Activated naive CD8-positive, alpha-beta T cell treated with anti-CD3 and anti-CD28 coated beads, Interleukin-2, amount 10 ng/mL, durations not matched to agents 7 days and 5 days (primary cell): ENCODE measurements at places on chromosomes 4 and X. TPM values are rescaled to one million over a fixed set of nuclear protein-coding genes. Genes with fewer than 3 reads are reported as not detected.

The VSIG1 gene
- 8.3 TPM for total RNA-seq

The MAGEA9B gene
- total RNA-seq = not detected

The NXF3 gene
- not detected for total RNA-seq

The GPR173 gene
- total RNA-seq = 0.14 TPM

The SOD3 gene
- total RNA-seq = not detected

The GAGE13 gene
- not detected for total RNA-seq

The CXorf49 gene
- not detected for total RNA-seq

The SLC6A14 gene
- total RNA-seq = not detected

DNA sequence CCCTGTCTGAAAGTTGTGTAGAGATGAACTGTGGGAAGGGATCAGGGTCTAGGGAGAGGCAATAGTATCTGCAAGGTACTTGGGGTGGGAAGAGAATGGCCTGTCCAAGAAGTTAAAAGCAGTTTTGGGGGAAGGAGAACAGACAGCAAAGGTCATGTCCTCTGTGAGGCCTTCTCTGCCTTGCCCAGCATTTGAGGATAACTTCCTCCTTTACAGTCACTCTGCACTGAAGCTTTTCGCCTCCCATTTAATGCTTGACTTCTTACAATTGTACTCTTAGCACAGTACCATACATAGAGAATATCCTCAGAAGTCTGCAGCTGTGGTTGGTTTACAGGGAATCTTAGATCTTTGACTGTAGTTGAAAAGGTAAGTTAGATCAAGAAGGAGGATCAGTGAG is 121.8 kb upstream of the AP1S2 start:
- no peaks in the 10 kb centered on the region for H3K4me1 ChIP-seq
- H3K27ac ChIP-seq = no peak overlapping the region
- H3K36me3 ChIP-seq = no peaks in the 10 kb centered on the region
- H3K27me3 ChIP-seq = no peaks in the 10 kb centered on the region
- no peak for DNase-seq

- H3K27ac ChIP-seq = no peak overlapping the region
- DNase-seq = no peak
- no peaks in the 10 kb centered on the region for H3K36me3 ChIP-seq
- H3K27me3 ChIP-seq = peaks cover 7% of the 10 kb centered on the region
- H3K4me3 ChIP-seq = no peak overlapping the region
Observed at GRCh38 chrX:21738950-21739287, 19.0 kb downstream of the SMPX start.

GRCh38 chr4:41744572-41745291 is 3.8 kb downstream of the PHOX2B start:
- H3K27me3 ChIP-seq = peaks cover 58% of the 10 kb centered on the region
- no peak for DNase-seq
- H3K36me3 ChIP-seq = peaks cover 7% of the 10 kb centered on the region
- no peak overlapping the region for H3K4me3 ChIP-seq
- peak overlapping the region; percentile 54 for H3K27ac ChIP-seq

DNA sequence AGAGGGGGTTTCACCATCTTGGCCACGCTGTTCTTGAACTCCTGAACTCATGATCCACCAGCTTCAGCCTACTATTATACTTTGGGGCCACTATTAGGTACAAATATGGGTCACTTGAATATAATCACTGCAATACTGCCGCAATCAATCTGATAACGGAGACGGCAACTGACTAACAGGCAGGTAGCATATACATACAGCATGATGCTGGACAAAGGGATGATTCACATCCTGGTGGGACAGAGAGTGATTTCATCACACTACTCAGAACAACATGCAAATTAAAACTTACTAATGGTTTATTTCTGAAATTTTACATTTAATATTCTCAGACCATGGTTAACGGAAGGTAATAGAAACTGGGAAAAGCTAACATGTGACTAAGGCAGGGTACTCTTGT is 10.9 kb downstream of the LRBA start:
- no peak for DNase-seq
- H3K4me3 ChIP-seq = no peak overlapping the region
- peaks cover 40% of the 10 kb centered on the region for H3K36me3 ChIP-seq
- no peak overlapping the region for H3K27ac ChIP-seq

- no peaks in the 10 kb centered on the region for H3K4me1 ChIP-seq
- H3K4me3 ChIP-seq = no peak overlapping the region
- no peaks in the 10 kb centered on the region for H3K36me3 ChIP-seq
- no peaks in the 10 kb centered on the region for H3K27me3 ChIP-seq
- H3K27ac ChIP-seq = no peak overlapping the region
- no peak for DNase-seq
Observed at GRCh38 chr4:20151436-20151835, 100.3 kb upstream of the SLIT2 start.

- peaks cover 24% of the 10 kb centered on the region for H3K4me1 ChIP-seq
- H3K36me3 ChIP-seq = peaks cover 5% of the 10 kb centered on the region
- no peak overlapping the region for H3K4me3 ChIP-seq
- peak overlapping the region; percentile 63 for H3K27ac ChIP-seq
Observed at GRCh38 chrX:24498181-24498580, 33.1 kb downstream of the PDK3 start.

DNA sequence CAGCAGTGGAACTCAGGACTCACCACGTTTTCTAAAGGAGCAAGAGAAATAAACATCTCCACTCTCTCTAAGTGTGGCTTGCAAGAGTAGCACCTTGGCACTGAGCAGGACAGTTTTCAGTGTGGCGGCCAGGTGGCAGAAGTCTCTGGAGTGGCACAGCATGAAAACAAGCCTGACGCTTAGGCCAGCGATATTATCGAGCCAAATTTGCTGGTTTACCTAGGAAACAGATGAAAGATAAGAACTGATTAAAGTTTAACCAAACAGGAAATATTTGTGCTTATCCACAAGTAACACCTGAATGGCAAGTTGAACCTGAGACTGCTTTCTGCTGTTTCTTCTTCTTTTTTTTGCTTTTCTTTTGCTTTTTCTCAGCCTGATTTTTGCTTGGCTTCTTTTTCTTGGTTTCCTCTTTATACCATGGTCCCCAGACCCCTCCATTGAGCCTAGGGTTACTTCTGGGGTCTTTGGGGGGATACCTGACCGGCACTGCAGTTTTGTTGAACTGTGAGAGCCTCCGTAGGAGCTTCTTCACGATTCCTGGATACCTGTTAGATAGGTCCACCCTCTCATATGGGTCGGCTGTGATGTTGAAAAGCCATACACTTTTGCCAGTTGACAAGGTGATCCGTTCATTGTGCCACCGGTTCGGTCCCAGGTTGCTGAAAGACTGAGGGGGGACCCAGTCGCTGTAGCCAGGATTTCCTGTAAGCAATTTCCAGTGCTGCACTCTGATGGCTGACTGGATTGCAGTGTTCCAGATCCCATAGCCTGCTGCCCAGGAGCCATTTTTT is 77.3 kb downstream of the ARSJ start:
- no peaks in the 10 kb centered on the region for H3K27me3 ChIP-seq
- peaks cover 38% of the 10 kb centered on the region for H3K4me1 ChIP-seq
- H3K4me3 ChIP-seq = peak overlapping the region; percentile 51
- peak; percentile 53 for DNase-seq

DNA sequence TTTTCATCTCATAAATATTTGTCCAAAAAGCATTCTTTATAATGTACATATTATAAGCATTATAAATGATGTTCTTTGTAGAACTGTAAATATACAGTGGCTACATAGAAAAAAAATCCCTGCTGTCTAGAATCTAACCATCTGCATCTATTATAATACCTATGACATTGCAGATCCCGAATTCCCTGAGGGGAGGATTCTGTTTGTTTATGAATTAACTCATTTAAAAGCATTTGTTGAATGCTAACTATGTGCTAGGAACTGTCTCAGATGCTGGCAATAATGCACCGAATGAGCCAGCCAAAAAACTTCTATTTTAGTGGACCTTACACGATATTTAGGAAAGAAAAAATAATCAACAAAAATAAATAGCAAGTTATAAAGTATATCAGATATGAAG is 189.6 kb downstream of the PACRGL start:
- H3K4me3 ChIP-seq = no peak overlapping the region
- no peaks in the 10 kb centered on the region for H3K36me3 ChIP-seq
- no peaks in the 10 kb centered on the region for H3K4me1 ChIP-seq
- no peaks in the 10 kb centered on the region for H3K27me3 ChIP-seq
- DNase-seq = no peak

DNA sequence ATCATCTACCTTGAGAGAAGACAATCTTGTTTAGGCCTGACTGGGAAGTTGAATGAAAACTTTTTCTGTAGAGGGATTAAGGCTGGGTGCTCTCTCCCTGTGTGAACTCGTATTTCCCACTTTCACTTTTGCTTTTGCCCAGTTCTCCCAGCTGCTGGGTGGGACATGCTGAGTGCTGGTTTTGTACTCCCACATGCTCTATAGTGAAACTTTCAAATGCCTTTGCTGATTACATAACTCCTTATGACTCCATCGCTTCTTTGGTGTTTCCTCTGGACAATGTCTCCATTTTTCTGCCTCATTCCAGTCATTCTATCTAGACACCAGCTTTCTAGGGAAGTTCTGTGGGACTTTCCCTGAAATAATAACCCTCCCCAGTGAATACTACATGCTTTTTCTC is 100.5 kb downstream of the CLNK start:
- no peak for DNase-seq
- no peaks in the 10 kb centered on the region for H3K36me3 ChIP-seq
- no peaks in the 10 kb centered on the region for H3K27me3 ChIP-seq
- peak overlapping the region; percentile 2 for H3K27ac ChIP-seq

GRCh38 chrX:109352066-109352588 is 129.8 kb downstream of the GUCY2F start:
- H3K4me1 ChIP-seq = no peaks in the 10 kb centered on the region
- H3K27me3 ChIP-seq = no peaks in the 10 kb centered on the region
- no peak for DNase-seq
- no peaks in the 10 kb centered on the region for H3K36me3 ChIP-seq
- H3K27ac ChIP-seq = no peak overlapping the region

DNA sequence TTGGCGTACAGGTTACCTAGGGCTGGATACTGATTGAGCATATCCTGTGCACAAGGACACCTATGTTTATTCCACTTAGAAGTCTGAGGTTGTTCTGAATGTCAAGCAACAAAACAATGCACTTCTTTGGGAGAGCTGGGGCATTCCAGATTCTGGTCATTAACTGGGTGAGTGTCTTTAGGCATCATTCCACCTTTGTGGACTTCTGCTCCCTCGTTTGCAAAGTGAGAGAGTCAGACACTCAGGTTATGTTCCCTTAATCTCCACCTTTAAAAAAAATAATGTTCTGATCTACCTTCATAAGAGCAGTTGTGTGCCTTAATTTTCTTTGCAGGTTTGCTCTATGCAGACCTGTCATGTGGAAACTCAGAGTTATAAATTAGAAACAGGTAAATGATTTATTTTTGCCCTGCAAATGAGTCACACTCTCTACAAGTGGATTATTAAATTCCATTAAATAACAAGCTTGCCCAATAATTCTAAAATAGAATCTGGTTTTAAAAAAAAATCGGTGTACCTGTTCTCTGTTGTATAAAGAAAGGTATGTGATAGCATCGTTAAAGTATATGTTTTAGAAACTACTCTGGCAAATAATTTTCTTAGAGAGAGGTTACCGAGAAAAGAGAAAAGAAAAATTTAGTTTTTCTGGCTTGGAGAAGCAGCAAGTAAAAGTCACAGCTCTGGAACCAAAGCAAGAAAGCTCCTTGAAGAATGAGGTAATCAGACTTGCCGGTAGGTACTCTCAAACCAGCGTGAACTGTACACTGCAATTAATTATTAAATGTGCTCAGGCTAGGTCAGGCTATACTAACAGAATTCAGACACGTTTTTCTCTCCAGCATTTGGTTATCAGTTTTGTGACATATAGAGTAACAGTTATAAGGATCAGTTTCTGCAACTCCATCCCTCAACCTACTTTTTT is 93.2 kb downstream of the SORBS2 start:
- H3K27me3 ChIP-seq = peaks cover 2% of the 10 kb centered on the region
- no peak overlapping the region for H3K27ac ChIP-seq
- no peaks in the 10 kb centered on the region for H3K4me1 ChIP-seq
- DNase-seq = no peak

GRCh38 chrX:50108264-50108663 is 92.5 kb downstream of the AKAP4 start:
- DNase-seq = no peak
- H3K4me3 ChIP-seq = no peak overlapping the region
- H3K27me3 ChIP-seq = no peaks in the 10 kb centered on the region
- H3K4me1 ChIP-seq = no peaks in the 10 kb centered on the region
- no peak overlapping the region for H3K27ac ChIP-seq
- no peaks in the 10 kb centered on the region for H3K36me3 ChIP-seq

GRCh38 chr4:151729731-151730559 is 30.9 kb downstream of the GATB start:
- DNase-seq = no peak
- no peak overlapping the region for H3K27ac ChIP-seq
- H3K27me3 ChIP-seq = no peaks in the 10 kb centered on the region
- H3K36me3 ChIP-seq = peaks cover 10% of the 10 kb centered on the region
- peaks cover 2% of the 10 kb centered on the region for H3K4me1 ChIP-seq
